Neural crest cell (in vitro differentiated cells): ENCODE measurements at places on chromosomes 3 and 15.

DNA sequence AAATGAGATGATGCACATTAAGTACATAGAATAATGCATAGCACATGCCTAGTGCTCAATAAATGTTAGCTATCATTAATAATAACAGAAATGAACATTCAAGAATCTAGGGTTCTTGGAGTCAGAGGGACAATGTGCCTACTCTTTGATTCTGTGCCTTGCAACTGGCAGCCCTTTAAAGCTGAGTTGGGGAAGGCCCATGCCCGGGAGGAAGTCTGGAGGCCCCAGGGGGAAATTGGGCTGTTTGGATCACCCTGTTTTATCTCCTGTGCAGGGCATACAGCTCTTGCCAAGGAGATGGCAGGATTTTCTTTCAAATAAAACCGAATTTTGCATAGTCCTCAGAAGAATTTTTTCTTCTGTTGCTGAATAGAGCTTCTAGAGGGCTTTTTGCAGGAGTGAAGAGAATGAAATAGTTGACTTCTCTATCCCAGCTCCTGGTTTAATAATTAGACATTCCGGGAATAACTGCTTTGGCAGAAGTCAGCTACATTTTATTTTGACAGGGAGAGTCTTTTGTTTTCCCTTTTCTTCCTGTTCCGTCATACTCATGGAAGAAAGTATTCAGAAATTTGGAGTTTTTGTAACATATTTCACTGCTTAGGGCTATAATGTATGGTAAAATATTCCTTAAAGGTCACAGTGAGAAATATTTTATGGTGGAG lies 18.0 kb upstream of the KCNAB1 start:
- DNase-seq, result no peak

GRCh38 chr3:88117683-88118082 lies 32.1 kb upstream of the C3orf38 start:
- no peak for DNase-seq

GRCh38 chr3:130433306-130433705 lies 83.7 kb upstream of the COL6A6 start:
- DNase-seq, result no peak

DNA sequence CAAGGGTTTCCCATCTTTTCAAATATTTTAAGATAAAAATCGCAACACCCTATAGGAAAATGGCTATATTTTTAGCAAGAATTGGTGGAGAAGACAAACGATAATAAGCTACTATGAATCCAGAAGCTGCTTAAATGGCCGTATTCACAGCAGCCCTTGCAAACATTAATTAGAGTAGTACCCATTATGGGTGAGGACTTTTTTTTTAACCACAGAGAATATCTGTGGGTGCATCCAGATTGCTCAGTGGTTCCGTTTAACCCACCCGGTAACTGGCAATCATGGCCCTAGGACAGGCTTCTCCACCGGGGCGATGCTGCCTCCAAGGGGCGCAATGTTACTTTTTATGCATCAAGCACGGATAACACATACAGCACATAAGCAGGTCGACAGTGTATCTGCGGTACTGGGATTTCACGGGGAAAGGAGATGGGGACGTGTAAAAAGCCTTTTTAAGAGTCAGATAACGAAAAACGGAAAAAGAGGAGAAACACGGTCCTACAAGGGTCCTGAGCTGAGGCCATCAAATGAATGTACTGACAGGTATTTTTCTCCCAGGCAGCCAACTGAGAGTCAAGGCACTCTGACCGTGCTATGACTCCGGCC lies 968 bp upstream of the TMEM266 start:
- peak; percentile 8 for DNase-seq

DNA sequence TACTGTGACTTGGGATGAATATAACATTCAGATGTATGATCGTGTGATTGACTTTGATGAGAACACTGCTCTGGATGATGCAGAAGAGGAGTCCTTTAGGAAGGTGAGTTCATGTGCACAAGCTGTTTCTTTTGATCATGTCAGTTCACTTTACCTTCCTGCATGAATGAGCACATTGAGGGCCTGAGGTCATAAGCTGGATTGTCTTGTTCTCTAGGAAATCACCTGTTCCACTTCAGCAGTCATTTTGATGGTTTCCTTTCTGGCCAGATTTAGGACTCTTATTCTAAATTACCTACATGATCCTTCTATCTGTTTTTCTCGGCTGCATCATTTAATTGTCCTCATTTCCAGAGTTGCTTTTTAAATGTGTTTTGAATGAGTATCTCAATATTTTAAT lies 4.1 kb downstream of the RCN2 start:
- no peak for DNase-seq

DNA sequence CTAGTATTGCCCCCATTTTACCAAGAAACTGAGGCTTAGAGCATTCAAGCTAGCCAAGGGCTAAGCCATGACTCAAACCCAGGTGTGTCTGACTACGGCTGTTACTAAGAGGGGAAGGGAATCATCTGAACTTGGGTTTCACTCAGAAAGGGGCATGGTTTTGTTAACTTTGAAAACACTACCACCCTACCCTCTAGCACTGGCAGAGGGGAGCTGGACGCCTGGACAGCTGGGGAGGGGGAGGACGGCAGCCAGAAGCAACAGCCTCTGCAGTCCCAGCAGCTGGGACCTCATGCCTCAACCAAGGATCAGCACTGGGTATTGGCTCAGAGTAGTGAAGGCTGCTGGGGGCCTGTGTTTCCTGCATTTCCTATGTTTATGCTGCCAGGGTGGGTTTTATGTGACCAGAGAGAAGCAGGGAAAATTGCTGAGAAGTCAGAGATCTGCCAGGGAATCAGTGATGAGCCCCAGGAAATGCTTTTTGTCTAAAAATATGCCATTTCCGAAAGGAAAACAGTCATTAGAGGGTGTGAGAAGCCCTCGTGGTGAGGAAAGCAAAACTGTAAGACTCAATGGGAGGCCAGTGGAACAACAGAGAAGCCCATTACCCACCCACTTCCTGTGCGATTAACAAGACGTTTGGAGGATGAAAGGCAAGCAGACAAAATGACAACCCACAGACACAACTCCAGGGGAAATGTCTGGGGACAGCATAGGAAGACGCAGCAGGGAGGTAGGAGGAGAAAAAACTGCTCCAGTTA lies 41.2 kb downstream of the LIPC start:
- no peak for DNase-seq

GRCh38 chr3:135491491-135492205 lies 473.9 kb upstream of the PPP2R3A start:
- no peak for DNase-seq

DNA sequence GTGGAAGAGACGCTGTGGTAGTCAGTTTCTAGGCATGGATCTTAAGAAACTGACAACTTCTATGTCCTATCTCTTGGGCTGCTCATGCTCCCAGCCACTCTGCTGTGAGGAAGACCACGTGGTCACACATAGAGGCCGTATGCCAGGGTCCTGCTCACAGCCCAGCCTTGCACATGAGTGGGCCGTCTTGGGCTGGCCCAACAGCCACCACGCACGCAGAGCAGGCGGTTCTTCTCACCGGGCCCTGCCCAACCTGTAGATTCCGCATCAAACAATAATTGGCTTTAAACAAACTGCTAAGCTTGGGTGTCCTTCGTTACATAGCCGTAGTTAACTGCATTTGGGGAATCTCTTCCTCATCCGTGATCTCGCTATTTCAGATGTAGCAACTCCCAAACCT lies 26.0 kb downstream of the SLC41A3 start:
- no peak for DNase-seq

DNA sequence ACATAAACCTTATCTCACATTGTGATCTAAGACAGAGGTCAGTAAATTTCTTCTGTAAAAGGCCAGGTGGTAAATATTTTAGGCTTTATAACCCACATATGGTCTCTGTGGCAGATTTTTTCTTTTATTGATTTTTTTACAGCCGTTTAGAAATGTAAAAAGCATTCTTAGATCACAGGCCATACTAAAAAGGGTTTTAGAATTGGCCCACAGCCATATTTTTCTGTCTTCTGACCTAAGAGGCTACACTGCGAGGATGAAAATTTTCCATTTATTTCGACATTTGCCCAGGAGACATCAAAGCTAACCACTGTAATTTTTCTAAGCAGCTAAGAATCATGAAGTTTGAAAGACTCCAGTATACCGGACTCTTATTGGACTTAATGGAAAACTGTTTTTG lies 377.2 kb upstream of the SGO1 start:
- DNase-seq, result no peak

DNA sequence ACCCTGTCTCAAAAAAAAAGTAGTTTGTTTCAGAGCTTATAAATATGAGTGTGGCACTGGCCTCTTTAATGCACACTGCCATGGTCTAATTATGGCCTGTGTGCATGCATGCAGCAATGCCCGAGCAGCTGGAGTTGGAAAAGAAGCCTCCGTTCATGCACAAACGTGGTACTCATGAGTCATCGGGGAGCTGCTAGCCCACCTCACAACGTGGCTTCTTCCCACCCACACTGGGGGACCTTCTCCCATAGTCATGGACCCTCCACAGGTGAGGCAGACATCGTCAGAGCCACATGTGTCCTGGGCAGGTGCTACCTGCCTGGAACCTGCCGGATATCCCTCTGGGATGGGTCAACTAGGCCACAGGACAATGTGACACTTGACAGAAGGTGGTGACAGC lies 66.7 kb downstream of the ATP10A start:
- no peak for DNase-seq

DNA sequence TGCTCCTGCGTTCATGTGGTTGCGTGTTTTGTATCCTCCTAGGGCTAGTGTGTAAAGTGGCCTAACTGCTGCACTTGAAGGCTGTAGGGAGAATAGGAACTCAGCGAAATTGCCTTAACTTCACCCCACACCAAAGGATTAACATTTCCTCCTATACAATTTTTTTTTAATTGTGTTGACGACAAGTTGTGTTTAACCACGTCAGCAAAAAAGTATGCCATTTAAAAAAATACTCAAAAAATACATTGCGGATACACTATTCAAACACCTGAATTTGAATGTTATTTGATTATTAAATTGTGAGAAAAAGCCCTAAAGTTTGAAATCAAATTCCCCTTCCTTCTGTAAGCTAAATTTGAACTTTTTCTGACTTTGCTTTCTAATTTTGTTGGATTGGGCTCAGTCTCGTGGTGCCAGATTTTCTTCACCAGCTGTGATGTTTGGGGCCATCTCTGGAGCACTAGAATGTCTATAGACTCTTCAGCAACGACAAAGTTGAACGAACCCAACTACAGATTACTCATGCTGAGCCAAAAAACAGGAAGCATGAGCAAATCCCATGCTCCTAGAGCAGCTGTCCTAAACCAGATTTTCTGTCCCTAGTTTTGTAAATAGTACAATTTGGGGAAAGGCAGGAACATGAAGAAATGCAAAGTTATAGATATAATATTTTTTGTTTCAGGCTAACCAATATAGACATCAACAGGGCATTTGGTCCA lies 8.1 kb upstream of the SLC9A9 start:
- no peak for DNase-seq

- DNase-seq, result peak; percentile 73
Observed at GRCh38 chr3:147361454-147362420, 44.6 kb downstream of the ZIC4 start.

GRCh38 chr15:47788685-47789084 lies 71.4 kb downstream of the SEMA6D start:
- no peak for DNase-seq

- DNase-seq, result no peak
Observed at GRCh38 chr3:40173227-40173721, 136.2 kb upstream of the EIF1B start.

DNA sequence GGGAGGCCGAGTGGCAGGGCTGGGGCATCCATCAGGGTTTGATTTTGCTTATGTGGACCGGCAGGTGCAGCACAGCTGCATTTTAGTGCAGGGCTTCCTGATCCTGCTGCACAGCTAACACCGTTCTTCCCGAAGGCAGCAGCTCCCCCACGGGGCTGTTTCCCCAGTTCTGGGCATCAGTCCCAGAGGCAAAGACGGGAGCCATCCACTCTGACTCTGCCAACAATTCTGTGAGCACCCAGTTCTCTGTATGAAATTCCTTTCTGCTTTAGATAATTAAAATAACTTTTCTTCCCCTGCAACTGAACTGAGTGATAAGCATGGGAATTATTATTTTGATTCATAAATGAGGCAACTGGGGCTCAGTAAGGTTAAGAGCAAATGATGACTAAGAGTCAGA lies 262.9 kb upstream of the ATP10A start:
- no peak for DNase-seq
